ENCODE measurements at places on chromosomes 2 and 18.

- no peak for DNase-seq
Observed at GRCh38 chr2:241037498-241037897, 39.1 kb downstream of the SNED1 start.

GRCh38 chr2:134999521-134999920, 47.7 kb downstream of the MAP3K19 start:
- no peak for DNase-seq

DNA sequence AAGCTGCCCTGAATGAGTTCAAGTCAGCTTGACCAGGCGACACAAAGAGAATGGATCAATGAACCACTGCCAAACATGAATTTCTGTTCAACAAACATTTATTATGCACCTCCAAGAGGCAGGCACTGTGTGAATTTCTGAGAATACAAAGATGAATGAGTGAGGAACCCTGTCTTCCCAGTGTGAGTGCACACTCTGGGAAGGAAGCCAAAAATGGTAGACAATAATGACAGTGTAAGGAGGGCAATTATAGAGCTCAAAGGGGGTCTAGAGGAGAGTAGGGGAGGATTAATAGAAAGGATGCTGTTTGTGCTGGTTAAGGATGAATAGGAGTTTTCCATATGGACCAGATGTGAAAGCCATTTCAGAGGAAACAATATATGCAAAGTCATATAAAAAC, 213.4 kb downstream of the DCC start:
- DNase-seq, result no peak

GRCh38 chr2:106758901-106759497, 127.0 kb downstream of the ST6GAL2 start:
- no peak for DNase-seq

DNA sequence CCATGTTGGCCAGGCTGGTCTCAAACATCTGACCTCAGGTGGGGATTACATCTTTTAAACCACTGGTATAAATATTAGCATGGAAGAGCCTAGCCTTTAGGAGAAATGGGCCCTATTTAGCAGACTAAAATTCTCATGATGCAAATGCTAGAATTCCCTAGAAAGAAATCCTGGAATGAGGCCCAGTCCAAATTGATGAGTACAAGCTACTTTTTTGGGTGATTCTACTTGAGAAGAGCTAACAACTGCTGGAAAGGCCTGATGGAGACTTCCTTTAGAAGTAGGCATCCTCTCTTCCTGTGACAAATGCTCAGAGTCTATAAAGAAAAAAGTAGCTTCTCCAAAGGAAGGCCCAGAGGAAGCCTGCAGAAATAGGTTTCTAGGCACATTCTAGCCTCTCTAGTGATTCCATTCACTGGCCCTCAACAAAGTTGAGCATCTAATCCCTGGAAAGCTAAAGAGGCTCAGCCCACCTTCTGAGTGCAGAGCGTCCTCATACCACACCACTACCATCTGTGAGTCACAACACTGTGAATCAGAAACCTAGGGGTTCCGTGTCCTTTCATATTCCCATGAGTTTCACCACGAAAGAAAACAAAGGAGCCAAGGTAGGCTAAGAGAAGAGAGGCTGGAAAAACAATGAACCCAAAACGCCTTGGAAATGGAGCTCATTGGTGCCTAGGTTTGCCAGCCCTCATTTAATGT, 183.1 kb downstream of the C1D start:
- DNase-seq, result no peak

DNA sequence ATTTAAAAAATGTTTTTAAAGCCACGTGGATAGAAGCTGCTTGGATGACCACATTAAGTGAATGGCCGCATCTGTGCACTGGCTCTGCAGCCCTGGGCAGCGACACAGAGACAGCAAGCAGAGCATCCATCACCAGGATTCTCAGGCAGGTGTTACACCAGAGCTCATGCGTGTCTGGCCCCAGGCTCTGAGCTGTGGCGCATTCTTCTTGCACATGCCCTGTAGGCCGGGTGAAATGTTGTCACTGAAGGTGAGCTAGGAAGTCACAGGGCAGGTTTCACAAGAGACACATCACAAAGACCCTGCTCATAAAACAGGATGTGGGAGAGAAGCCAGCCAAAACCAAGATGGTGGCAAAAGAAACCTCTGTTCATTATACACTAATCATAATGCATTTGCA, 8.4 kb upstream of the PXDN start:
- no peak for DNase-seq

DNA sequence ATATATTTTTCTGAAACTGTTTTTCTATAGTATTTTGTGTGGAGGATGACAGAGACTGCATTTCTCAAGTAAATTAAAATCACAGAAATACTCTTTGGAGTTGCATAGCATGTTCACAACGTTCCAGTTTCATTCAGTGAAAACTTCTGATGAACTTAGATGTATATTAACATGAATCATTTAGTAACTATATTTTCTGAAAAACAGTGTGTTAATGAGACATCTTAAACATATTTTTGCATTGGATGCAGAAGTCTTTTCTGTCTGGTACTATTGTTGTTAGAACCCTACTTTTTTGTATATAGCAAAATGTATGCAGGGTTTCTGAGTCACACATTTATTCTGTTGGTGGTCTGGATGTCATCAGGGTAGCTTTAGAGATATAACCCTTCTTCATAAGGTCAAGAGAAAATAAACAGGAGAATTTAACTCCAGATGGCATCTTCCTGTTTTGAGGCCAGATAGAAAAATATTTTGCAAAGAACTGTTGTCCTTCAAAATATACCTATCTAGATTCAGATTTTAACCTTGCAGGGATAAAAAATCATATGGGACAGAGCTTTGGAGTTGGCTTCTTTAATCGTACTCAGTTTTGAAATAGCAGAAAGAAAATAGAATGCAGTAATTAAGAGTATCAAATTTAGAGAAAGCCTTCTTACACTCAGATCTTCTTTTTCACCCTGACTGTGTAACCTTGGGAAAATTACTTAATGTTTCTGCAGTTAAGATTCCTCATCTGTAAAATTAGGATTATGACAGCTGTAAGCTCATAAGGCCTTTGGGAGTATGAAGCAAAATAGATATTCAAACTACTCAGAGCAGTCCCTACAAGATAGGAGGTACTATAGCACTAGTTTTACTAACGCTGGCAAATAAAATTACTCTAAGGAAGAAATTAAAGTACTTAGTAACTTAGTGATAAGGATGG, 5.3 kb downstream of the COL3A1 start:
- no peak for DNase-seq

- DNase-seq, result no peak
Observed at GRCh38 chr2:86430368-86430767, 10.8 kb upstream of the KDM3A start.

DNA sequence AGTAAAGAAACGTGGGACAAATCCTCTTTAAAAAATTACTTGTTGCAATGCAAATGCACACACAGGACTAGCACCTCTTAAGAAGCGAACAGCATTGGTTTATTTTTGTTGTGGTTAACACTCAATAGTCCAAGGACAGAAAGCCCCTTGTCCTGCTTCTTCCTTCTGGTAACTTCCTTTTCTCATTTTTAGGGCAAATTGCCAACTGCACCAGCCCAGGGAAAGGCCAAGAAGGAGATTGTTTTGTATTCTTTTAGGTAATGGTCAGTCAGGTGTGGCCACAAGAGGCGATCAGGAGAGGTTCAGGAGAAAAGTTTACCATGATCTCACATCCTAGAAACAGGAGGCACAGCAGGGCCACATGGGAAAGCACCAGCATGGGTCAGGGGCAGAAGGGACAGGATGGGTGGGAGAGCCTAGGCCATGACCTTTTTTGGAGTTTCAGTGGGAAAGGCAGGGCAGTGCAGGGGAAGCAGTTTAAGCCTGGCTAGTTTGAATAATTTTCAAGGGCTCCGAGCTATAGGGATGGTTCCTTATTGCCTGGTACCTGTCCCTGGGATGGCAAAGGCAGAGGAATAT, 73.0 kb downstream of the CHRNA1 start:
- DNase-seq, result no peak
